ENCODE measurements at places on chromosomes 13 and 19. TPM values are rescaled to one million over a fixed set of nuclear protein-coding genes. Genes with fewer than 3 reads are reported as not detected.

HSPB6 gene
- 0.72 TPM for total RNA-seq

AMER2 gene
- not detected for total RNA-seq

SIGLEC14 gene
- total RNA-seq: not detected

FFAR1 gene
- total RNA-seq: not detected

ZNF829 gene
- total RNA-seq: 4.3 TPM

- no peak for DNase-seq
These were observed 24.3 kb downstream of the ANKRD10 start for GRCh38 chr13:110890279-110891165.

GRCh38 chr19:55720801-55721200 lies 17.4 kb downstream of the NLRP9 start:
- DNase-seq: no peak

DNA sequence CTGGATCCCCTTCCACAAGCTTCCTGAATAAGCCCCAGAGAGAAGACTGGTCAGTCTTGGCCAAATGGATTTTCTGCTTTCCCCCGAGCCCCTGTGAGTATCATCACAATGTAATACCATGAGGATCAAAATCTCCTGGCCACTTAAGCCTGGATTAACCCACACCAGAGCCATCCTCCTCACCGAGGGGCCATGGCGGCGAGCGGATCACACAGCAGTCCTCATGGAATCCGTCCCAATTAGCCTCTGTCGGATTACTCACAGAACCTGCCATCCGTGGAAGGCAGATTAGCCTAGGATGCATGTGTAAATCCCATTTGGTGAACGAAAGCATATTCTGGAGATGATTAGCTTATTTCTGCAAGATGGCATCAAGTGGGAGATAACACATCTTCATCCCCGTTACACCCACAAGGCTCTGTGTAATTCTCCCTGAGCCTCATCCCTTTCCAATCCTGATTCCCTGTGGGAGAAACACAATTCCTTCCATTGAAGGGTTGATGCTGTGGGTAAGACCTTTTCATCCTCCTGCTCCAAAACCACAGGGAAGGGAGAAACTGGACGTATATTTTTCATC lies 42.5 kb downstream of the GNG7 start:
- DNase-seq: no peak

- DNase-seq: no peak
These were observed at the start of gene DBP for GRCh38 chr19:48636859-48637448. DBP (minus strand) TSS chr19:48637379; CDS start chr19:48636994, 385 bp downstream.

DNA sequence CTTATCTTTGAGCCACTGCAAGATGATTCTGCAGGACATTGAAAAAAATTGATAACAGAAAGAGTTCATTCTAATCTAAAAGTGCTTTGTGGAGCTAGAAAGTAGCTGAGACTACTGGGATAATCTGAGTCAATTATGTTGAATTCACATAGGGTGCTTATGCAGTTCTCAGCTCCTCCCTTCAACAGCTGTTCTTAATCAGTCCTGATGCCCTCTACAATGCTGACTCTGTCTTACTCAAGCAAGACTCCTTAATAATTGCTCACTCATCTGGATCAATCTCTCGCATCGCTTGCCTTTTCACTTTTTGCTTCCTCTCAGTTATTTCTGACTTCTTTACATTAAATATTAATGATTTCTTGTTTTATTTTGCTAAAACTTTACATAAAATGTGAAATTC lies 182.1 kb downstream of the PCDH17 start:
- no peak for DNase-seq

DNA sequence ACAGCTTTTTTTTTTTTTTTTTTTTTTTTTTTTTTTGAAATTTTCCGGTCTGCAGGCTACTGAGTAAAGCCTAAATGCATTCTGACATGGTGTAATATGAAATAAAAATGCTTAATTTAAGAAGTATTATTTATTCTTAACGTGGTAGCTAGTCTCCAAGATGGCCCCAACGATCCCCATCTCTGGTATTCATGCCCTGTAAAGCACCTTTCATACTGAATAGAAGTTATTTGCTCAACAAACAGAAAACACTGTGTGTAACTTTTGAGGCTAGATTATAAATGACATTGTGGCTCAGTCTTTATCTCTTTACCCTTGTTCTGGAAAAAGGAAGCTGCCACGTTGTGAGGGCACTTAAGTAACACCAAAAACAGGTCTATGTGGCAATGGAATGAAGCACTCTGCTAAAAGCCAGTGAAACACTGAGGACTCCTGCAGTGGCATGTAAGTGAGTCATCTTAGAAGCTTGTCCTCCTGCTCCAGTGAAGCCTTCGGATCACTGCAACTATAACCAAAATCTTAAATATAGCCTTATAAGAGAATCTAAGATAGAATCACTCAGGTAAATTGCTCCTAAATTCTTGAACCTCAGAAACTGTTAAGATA lies 128.7 kb downstream of the UGGT2 start:
- DNase-seq: peak; percentile 65

DNA sequence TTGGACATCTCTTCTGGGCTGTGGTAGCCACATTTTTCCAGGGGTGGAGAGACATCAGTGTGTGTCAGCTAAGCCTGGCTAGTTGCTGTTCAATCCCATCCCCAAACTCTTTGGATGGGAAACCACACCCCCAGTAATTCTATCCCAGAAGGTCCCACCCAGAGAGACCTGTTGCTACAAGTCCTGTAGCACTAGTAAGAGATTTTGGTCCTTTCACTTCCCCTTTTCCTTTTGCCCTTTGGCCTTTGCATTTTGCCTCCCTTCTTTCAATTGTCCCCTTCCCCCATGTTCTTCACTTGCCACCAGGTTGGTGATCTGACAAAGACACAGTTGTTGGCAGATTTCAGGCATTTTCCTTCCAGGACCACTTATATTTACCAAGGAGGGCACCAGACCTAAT lies 3.8 kb downstream of the CBY2 start:
- DNase-seq: no peak

- no peak for DNase-seq
These were observed 31.2 kb upstream of the ANKRD10 start for GRCh38 chr13:110945928-110946570.

DNA sequence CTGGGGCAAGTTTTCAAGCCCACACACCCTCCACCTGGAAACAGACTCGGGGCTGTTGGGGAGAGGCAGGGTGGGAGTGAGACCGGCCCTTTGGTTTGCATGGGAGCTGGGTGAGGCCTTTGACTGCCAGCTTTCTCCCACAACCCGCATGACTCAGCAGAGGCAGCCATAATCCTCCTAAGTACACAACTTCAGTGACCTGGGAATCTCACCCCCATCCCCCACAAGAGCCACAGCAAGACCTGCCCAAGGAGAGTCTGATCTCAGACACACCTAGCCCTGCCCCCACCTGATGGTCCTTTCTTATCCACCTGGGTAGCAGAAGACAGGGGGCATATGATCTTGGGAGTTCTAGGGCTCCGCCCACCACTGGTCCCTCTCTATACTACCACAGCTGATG lies 1615.4 kb downstream of the EFNB2 start:
- no peak for DNase-seq

DNA sequence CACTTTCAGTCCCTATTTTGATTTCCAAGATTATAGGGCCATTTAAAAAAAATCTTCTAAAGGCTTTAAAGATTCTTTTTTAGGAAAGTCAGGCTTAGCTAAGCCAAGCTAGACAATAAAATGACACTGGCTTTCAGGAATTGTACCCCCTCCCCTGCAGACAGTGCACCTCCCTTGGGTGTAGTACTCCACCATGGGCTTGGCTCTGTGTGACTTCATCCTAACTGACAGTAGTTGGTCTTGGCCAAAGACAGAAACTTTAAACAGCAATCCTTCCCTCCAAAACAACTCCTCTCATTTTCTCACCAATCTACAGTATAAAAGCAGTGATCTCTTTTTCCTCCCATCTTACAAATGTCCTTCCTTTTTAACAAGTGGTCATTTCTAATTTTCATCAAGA lies 283.0 kb downstream of the DNAJC15 start:
- DNase-seq: no peak

DNA sequence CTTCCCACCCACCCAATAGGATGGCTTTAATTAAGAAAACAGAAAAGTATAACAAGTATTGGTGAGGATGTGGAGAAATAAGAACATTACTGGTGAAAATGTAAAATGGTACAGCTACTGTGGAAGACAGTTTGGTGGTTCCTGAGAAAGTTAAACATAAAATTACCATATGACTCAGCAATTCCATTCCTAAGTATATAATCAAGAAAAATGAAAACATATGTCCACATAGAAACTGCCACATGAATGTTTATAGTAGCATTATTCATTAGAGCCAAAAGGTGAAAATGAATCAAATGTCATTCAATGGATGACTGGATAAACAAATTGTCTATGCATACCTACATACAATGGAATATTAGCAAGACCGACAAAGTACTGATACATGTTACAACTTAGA lies 16.9 kb downstream of the DZIP1 start:
- no peak for DNase-seq

DNA sequence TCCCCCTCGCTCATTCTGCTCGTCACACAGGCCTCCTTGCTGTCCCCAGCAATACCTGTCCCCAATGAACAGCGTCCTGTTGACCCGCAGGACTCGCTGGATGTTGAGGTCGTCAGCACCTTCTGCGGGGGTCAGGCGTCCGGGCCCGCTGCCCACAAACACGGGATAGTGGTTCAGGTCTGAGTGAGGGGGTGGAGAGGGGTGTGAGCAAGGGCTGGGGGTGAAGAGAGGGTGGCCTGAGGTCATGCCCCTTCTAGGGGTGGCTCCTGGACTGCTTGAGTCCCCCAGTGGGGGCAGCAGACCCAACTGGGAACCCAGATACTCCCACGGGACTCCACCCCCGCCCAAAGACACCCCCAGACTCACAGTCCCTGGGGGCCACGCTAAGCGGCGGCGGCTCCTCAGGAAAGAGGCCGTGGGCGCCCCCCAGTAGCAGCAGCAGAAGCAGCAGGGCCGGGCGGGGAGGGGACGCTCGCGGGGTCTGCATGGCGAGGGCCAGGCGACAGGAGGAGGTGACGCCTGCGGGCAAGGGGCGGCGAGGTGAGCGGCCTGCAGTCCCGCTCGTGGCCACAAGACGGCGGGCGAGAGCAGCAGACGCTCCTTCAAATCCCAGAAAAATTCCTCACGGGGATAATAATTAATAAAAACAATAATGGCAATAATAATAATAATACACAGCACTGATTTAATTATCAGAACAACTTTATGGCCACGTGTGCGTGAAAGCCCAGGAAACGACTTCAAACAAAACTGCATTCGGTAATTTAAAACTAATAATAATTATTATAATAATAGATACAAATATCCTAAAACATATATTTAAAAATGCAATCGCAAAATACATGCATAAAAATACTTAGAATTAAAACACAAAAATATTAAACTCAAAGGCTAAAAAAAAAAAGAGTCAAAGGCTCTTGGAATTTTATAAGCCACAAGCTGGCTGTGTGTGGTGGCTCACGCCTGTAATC lies 1.2 kb downstream of the SEMA6B start:
- no peak for DNase-seq

DNA sequence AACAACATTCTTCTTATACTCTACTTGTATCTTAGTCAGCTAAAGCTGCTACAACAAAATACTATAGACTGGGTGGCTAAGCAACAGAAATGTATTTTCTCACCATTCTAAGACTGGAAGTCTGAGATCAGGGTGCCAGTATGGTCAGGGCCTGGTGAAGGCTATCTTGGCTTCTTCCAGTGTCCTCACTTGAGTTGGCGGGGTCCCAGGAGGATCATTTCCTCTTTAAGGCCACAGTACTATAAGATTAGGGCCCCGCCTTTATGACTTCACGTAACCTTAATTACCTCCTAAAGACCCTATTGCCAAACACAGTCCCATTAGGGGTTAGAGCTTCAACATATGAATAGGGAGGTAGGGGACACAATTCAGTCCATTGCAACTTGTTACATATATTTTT lies 30.7 kb upstream of the DOCK9 start:
- no peak for DNase-seq

DNA sequence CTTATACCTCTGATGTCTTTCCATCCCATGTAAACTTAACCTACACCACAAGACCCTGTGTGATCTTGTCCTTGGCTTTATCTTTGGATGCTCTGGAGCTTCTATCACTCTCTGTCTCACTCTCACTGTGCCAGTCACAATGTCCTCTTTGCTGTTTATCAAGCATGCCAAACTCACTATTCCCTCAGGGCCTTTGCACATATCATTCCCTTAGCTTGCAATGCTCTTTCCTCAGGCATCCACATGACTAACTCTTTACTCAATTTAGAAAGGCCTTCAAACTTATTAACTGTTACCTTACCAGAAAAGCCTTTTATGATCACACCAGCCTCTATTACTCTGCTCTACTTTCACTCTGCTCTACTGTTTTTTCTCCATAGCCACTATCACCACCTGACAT lies 354.1 kb downstream of the RFC3 start:
- DNase-seq: no peak

- DNase-seq: no peak
These were observed 40.4 kb downstream of the CRTC1 start for GRCh38 chr19:18723871-18724377.

- DNase-seq: peak; percentile 41
These were observed 41.2 kb downstream of the BRD4 start for GRCh38 chr19:15291089-15291488.

DNA sequence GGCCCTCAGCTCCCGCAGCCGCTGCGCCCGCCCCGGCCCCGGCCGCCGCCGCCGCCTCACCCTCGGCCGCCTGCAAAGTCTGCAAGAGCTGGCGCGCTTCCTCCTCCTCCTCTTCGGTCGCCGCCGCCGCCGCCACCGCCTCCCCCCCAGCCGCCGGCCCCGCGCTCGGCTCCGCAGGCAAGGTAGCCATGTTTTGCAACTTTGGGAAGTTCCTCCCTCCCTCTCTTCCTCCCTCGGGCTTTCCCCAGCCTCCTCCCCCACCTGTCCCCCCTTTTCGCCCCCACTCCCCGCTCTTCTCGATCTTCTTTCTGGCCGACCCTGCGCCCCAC lies 433 bp downstream of the SIX5 start:
- no peak for DNase-seq

DNA sequence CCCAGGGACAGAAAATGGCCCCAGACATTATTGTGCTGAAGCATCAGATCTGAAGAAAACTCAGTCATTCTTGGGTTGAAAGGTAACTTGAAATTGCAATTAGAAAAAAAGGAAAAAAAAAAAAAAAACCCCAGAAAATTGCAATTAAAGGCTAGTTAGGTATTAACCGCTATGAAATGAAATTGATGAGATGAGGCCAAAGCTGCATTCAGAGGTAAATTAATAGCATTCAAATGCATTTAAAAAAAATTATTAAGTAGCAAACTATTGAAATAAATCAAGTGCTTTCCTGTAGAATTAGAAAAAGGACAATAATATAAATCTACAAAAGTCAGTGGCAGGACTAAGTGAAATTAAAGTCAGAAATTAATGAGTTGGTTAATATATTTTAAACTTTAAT lies 6.4 kb downstream of the PGLS start:
- no peak for DNase-seq

DNA sequence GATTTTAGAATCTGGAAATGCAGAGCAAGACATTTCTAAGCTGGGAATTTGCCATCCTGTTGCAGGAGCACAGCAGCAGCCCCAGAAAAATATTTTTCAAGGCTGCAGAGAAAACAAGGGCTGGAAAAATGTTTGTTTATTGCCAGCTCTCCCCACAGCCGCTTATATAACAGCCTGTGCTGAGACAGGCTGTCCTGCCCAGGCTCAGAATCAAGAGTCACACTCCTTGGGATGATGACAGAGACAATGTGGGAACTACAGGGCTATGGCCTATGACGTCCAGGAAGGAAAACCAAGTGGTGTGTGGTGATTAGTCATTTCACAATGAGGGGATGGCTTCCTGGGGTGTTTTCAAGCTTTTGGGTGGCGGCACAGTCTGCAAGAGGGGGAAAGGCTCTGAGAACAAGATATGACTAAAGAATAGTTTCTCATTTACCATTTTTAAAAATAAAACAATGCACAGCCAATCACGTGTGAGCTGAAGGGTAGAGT lies 136.3 kb upstream of the SERP2 start:
- peak; percentile 84 for DNase-seq

- DNase-seq: no peak
These were observed 41.2 kb upstream of the ARGLU1 start for GRCh38 chr13:106609116-106609515.
